ENCODE measurements at places on chromosomes 1 and 21.
A peak's percentile ranks its signal among the peaks of the same experiment; 100 is the strongest.

GRCh38 chr1:1099506-1100183 lies 16.2 kb downstream of the C1orf159 start:
- no peak for DNase-seq

DNA sequence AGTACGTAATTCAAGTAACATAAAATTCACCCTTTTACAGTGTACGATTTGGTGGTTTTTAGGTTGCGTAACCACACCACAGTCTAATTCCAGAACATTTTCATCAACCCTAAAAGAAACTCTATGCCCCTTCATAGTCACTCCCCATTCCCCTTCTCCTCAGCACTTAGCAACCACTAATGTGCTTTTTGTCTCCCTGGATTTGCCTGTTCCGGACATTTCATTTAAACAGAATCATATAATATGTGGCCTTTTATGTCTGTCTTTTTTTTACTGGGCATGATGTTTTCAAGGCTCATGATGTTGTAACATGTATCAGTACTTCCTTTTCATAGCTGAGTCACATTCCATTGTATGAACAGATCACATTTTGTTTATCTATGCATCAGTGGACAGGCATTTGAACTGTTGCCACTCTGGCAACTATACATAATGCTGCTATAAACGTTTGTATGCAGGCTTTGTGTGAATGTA lies 20.8 kb downstream of the OBSCN start:
- no peak for DNase-seq

GRCh38 chr1:178486100-178487069 lies 10.4 kb downstream of the CLEC20A start:
- DNase-seq, result no peak

- DNase-seq, result peak; percentile 84
These were observed 12.8 kb downstream of the PPFIA4 start for GRCh38 chr1:203038891-203039608.

DNA sequence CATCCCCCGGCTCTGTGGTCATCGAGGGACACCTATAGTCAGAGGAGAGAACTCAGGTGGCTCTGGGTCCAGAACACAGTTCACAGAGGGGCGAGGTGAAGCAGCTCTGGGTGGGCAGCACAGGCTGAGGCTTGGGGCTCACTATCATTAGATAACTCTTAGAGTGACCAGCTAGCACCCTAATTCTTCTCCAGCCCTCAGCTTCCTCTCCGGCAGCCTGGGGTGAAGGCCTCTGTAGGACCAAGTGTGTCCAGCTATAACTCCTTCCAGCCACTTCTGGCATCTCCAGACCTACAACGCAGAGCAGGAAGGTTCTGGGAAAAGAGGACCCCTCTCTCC lies 1.4 kb downstream of the ARTN start:
- no peak for DNase-seq

DNA sequence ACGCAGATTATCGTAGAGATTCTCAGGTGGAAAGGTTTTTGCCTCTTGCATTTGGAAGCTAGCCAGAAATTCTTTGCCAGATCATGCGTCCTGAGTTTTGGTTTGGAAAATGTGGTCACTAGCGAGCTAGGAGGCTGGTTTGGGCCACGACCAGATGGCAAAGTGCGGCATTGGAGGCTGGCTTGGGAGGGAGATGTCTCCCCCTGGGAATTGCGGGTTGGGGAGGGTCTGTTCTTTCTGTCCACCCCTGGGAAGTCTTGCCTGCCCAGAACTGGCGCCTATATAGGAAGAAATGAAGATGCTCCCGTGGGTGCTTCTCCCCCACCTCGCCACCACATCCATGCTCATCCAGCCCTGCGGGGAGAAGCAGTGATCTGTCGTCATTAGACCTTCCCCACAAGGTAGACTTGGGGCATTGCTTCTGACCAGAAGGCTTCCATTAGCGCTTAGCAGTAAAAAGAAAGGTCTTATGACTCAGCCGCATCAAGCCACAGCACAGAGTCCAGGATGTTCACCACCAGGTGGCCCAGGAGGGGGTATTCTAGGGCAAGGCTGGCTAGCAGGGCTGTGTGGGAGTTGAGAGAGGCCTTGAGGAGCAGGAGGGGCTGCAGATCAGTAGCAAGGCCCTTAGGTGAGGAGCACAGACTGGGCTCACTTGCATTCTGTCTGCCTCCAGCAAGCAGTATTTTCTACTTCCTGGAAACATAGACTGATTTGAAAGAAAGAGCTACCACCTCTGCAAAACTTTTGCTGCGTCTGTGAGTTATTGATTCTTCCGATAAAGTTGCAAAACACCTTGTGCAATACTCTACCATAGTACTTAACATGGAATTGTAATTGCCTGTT lies 1.5 kb upstream of the PTP4A2 start:
- peak; percentile 6 for DNase-seq

- DNase-seq, result no peak
These were observed 2.9 kb downstream of the CACHD1 start for GRCh38 chr1:64472805-64473204.

DNA sequence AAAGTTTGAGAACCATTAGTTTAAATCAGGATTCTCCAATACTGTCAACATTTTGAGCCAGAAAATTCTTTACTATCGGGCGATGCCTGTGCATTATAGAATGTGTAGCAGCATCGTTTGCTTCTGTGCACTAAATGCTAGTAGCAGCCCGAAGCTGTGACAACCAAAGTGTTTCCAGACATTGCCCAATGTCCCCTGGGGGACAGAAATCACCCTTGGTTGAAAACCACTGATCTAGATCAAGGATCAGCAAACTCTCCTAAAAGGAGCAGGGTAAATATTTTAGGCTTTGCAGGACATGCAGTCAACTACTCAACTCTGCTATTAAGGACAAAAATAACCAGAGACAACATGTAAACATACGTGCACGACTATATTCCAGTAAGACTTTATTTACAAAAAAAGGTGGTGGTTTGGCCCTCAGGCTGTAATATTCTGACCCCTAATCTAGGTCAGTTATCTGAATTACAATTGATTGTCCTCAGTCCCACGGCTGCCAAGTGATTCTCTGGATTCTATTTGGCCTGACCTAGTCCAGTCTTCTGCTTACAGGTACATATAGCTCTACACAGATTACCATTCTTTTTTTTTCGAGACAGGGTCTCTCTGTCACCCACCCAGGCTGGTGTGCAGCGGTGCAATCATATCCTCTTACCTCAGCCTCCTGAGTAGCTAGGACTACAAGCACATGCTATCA lies 10.6 kb downstream of the FAF1 start:
- DNase-seq, result no peak
